Left cardiac atrium (tissue), 4 donors: ENCODE measurements at places on chromosomes 12 and 14. TPM values are rescaled to one million over a fixed set of nuclear protein-coding genes. Genes with fewer than 3 reads are reported as not detected.
A peak's percentile ranks its signal among the peaks of the same experiment; 100 is the strongest.

LIN52 gene
- 8.1 TPM for total RNA-seq

FGF23 gene
- not detected for total RNA-seq

RASSF8 gene
- total RNA-seq, result 81.4 TPM

POLR3B gene
- 6.6 TPM for total RNA-seq

CCDC184 gene
- total RNA-seq, result 1.2 TPM

OR5AU1 gene
- total RNA-seq, result not detected

CIROP gene
- total RNA-seq, result not detected

- no peak for DNase-seq
Observed at GRCh38 chr12:13299457-13299856, 102.9 kb downstream of the EMP1 start.

GRCh38 chr14:104991896-104992230 lies 6.3 kb downstream of the CLBA1 start:
- no peak for DNase-seq

DNA sequence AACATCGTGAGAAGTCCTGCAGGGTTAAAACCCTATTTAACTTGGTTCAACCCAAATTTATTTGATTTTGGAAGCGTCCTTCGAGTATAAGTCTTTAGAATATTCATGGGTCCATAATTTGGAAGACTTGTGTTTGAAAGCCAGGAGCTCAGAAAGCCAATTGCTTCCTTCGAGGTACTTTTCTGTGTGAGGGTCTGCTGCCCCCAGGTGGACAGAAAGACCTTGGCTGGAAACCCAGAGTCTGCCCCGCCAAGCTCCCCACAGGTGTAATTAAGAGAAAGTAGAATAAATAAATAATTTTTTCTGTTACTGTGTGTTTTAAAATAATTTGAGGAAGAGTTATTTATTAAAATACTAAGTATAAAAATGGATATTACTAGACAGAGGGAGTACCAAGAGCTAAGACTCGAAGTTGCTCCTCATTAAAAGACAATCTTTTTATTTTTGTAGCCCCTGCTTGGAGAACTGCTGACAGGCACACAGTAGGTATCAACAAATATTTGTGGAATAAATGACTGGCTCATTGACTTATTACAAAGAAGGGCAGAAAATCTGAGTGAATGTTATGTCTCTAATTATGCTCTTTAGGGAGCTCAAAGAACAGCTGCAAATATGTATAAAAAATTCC lies 105.8 kb downstream of the PAH start:
- DNase-seq, result no peak

GRCh38 chr12:124365726-124366430 lies 71.0 kb downstream of the RFLNA start:
- DNase-seq, result no peak

- no peak for DNase-seq
Observed at GRCh38 chr14:96267336-96267735, 11.3 kb downstream of the BDKRB1 start.

DNA sequence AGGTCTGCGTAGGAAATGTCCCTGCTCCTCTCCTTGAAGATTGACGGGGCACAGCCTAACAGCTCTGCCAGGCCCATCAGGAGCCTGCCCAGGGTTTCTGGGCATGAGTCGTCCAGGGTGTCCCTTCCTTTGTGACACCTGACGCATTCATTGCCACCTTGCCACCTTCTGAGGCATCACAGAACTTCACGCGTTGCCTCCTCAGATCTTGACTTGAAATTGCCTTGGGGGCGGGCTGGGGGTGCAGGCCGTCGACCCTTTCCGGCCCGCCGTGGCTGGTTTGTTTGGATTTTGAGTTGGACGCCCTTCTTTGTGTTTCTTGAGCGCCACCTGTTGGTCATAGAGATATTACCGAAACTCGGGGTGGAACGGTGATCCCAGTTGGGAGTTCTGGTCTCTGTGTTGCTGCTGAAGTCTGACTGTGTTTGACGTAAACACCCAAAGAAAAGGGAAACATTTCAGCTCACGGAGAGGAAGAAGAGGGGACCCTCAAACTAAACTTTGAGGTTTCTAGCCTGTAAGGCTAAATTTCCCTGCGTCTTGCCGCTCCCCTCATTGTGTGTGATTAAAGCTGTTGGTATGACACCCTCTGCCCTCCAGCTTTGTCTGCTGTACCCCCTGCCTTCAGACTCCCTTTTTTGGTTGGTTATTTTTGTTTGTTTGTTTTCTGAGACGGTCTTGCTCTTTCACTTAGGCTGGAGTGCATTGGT lies 44.6 kb downstream of the MLXIP start:
- DNase-seq, result peak; percentile 64

- DNase-seq, result no peak
Observed at GRCh38 chr12:31618228-31619025, 27.5 kb upstream of the DENND5B start.

DNA sequence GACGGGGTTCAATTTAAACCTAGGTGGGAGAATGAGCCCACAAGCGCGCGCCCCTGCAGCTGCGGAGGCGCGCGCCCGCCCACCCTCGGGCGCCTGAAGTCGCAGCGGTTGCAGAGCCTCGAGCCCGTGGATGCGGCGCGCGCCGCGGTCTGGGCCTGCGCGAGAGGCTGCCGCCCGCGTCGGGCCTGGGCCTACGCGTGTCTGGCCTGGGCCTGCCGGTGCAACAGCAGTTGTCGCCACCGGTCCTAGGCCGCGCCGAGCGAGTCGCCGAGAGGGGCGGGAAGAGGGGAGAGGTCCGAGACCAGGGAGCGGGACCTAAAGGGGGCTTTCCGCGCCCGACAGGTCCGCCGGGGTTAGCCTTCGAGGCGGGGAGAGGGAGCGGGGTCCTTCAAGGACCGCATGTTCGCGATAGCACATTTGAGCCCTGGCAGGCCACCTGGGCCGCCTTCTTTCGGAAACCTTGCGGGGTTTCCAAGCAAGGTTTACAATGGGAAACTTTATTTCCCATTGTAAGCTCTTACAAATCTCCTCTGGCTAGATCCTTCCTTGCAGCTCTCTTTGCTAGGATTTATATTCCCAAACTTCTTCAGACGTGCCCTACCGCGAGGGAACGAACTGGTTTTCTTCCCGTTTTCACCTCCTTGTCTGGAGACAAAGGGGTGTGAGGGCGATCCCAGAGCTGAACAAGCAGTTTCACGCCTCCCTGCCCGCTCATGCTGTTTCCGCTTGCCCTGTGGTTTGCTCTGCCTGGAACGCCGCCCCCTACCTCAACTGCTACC lies 6.8 kb downstream of the SIX6 start:
- DNase-seq, result no peak

DNA sequence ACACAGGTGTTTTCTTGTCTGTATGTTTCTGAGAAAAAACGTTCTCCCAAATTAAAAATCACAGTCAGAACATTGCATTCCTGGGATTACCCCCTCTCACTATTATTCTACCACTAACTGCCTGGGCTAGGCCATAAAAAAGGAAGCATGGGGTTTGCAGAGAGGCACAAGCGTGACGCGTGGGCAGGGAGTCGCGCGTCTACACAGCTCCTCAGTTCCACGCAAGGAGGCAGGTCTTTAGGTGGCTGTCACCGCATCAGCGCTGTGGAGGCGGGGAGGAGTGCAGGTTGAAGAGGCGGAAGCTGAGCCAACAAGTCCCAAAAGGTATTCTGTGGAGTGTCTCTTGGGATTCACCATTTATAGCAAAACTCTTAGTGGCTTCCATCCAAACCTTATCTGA lies 109.9 kb downstream of the RIMBP2 start:
- DNase-seq, result no peak

DNA sequence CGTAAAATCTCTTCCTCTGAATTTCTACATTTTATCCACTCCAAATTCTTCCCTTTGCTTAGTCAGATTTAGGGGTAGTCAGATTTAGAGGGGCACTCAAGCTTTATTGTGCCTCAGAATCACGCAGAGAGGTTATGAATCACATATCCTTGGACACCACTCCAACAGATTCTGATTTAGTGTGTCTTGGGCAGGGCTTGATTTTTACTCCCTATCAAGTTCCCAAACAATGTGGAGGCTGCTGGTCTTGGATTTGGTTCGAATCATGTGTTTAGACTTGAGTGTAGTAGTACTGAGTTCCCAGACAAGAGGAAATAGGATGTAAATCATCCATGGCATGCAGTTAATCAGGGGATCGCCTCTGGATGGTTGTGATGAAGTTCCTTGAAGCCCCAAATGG lies 298.1 kb upstream of the CLEC14A start:
- DNase-seq, result no peak

DNA sequence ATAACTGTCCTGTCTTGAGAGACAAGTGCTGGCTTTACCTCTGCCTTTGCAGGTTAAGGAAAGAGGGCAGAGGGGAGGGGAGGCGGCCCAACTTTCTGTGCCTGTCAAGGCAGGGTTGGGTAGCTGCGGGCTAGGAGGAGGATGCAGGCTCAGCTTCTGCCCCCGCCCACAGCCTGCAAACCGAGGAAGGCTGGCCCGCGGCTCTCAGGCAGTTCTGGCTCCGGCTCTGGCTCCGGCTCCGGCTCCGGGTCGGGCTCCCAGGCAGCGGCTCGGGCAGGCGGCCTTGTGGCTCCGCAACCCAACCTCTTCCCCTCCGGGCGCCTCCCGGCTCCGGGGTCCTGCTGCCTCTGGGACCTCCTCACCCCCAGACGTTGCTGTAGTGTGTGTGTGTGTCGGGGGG lies 92.9 kb downstream of the TMEM30B start:
- peak; percentile 64 for DNase-seq

GRCh38 chr12:6120796-6121473 lies 3.5 kb downstream of the VWF start:
- no peak for DNase-seq

GRCh38 chr14:31307618-31308017 lies 100.0 kb upstream of the HECTD1 start:
- no peak for DNase-seq

DNA sequence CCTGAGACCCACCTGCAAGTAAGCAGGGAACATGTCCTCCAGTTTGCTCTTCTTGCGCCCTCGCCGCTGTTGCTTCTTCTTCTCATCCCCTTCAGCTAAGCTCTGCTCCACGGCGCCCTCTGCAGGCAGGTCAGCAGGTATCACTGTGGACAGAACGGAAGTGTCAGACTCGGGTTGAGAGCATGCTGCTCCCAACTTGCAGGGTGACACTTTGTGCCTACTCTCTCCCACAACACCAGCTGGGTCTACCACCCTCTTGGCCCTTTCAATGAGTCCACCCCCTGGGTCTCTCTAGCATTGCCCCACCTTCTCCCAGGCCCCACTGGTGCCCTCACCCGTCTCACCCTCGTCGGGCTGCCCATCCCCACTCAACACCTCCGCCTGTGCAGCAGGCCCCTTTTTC lies 16.7 kb downstream of the KMT2D start:
- DNase-seq, result peak; percentile 59

DNA sequence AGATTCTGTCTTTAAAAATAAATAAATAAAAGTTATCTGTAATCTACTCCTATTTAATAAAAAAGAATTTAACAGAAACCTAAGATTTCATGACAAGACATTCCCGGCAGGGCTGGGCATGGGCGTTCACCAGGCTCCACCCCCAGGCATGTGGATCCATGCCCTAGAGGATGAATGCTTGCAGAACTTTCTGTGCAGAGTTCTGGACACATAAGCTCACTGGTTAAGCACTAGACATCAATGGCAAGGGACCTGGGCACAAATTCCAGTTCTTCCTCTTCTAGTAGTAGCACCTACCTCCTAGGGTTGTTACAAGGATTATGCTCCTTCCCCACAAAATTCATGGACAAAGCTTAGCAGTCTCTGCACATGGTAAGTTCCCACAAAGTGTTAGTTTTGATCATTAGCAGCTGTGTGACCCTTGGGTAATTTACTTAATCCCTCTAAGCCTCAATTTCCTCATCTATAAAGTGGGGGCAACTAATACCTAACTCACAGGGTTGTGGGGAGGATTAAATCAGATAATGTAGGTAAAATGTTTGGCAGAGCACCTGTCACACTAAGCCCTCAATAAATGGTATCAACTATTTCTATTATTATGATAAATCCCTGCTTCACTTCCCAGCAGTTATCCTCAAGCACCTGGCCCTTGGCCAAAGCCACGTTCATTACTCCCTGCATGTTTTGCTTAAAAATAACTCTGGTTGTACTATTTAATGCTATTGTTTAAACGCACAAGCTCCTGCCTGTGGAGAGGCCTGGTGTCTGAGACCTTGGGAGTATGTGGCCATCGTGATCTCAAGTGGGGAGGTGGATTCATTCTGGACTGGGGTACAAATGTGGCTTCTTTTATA lies 9.8 kb downstream of the GALNT6 start:
- DNase-seq, result peak; percentile 37

GRCh38 chr14:31717294-31718085 lies 156.3 kb downstream of the NUBPL start:
- DNase-seq, result no peak

DNA sequence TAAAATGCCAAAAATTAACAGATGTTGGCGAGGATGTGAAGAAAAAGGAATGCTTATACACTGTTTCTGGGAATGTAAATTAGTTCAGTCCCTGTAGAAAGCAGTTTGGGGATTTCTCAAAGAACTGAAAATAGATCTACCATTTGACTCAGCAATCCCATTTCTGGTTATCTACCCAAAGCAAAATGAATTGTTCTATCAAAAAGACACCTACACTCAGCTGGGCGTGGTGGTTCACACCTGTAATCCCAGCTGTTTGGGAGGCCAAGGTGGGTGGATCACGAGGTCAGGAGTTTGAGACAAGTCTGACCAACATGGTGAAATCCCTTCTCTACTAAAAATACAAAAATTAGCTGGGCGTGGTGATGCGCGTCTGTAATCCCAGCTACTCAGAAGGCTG lies 279.3 kb upstream of the PDE3A start:
- no peak for DNase-seq

DNA sequence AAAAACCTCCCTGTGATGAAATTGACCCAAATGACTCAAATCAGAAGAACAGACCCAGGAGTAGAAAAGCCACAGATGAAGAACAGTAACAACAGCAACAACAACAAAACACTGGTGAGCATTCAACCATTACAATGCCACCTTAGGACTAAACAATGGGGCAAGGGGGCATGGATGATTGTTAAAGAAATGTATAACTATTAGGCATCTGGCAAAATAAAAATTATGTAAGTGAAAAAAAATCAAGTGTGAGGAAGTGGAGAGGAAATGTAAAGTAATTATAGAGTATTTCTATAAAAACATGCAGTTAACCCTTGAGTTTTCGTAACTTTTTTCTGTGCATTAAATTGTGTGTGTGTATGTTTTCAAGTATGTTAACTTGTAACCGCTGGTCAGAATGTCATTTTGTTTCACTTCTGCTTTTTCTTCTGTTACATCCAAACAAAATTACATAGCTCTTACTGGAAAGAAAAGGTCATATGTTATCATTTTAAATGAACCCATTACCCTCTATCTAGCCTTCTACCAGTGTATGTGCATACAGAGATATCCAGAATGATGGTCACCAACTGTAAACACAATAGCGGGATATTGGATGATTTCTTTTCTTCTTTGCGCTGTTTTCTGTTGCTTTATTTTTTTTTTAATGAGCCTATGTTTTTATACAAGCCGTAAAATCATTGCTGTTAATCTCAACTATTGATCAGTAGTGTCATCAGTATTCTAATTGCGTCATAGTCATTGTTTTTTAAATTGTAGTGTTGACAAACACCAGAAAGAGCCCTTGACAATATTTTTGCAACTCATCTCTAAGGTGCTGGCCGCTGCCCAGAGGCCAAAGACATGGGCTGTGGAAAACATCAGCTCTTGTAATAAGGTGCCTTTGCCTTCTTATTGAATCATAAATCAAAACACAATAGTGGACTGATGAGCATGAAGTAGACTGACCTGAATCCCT lies 170.6 kb downstream of the CRADD start:
- no peak for DNase-seq
